ENCODE measurements at places on chromosomes 5 and 9.

DNA sequence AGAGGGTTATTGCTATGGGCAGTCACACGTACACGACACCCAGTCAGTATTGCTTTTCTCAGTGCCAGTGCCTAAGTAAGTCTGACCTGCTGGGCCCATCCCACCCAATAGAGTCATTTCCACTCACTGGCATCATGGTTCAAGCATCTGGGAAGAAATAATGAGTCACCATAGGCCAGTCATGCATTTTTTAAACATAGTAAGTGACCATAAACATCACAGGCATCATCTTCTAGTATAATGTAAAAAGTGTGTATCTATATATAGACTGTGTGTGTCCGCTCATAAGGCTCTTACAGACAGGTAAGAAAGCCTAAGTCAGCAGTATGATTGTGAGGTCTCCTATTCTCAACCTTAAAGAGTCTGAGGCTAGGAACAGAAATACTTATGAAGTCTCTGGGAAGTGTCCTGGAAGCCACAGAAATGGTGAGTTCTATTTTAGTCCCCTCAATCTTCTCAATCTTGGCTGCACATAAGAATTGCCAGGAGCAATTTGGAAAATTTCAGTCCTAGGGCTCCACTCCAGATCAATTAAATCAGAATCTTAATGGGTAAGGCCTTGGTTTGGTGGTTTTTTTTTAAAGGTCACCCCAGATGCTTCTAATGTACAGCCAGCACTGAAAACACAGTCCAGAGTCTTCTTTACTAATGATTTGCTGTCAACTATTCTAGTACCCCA, 65.2 kb downstream of the ZNF366 start:
- no peak for DNase-seq

DNA sequence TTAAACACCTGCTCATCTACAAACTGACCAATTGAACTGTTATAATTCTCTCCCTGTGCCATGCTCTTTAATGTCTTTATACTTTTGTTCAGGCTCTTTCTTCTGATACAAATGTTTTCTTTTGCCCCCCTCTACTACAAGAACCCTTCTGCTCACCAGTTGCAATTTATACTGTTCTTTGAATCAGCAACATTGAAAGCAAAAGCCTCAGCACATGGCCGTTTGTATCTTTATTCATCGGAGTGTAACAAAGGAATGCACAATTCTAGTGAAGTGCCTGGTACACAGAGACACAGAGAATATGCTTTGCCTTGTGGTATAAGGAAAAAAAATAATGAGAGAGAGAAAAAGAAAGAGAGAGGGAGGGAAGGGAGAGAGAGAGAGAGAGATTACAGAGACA, 547.1 kb downstream of the CDH12 start:
- DNase-seq, result no peak

DNA sequence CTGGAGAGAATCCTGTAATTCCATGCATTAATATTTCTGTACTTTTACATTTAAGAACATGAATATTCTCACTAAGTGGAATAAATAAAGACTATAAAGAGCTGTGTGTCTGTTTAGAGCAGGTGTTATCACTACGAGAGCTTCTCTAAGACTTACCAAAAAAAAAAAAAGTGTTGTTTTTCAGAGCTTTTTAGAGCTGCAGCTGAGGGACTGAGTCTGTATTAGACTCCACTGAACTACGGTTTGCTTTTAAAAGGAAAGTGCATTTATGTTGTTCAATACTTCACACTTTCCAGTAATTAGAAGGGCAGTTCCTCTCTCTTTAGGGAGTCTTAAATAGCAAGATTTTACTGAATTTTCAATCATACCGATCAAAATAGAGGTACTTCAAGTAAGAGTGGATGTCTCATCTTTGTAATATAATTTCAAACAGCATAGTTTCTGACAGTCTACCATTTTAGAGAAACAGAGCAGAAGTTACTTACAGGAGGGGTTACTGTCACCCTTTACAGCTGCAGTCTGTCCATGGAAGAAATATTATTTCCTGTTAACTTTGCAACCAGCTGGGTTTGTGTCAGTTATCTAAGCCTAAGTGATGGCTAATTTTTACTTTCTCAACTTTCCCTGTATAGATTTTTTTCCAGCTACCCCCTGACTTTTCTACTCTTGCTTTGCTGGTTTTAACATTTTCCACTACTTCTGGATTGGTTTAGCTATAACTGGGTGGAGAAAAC, 2.4 kb downstream of the SYK start:
- DNase-seq, result no peak

GRCh38 chr5:168714046-168714445, 134.9 kb upstream of the PANK3 start:
- DNase-seq, result no peak

- DNase-seq, result no peak
These were observed 72.7 kb downstream of the MRPL36 start for GRCh38 chr5:1726956-1727355.

DNA sequence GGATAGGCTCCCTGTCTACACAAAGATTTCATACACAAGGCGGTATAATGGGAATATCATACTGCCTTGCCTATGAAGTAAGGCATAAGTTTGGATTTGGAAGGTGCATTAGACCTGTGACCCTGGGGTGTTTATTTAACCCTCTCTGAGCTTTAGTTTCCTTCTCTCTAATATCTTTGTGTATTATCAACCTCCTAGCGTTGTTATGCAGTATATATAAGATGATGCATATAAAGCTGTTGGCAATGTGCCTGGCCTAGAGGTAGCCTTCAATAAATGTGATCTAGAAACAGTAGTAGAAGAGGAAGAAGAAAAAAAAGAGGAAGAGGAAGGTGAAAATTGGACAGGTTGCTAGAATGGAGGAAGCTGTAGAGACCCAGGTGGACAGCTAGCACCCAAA, 311.6 kb upstream of the CLINT1 start:
- DNase-seq, result no peak

DNA sequence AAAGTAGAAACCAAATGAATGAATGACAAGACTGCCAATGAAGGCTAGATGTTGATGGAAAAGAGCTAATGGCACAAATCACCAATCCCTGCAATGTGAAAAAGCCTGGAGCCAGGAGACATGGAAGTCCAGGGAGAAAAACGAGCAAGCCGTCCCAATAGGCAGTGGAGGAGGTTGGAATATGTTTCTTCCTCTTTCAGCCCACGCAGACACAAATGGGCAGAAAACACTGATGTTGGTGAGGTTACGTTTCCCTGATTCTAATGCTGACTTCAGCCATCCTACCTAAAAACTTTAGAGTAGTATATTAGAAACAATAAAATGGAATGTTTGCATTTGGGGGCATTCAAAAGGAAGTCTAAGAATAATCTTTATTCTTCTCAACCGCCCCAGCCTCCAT, 23.9 kb upstream of the KIF2A start:
- no peak for DNase-seq

- no peak for DNase-seq
These were observed 400.7 kb downstream of the PSAT1 start for GRCh38 chr9:78697618-78698017.

DNA sequence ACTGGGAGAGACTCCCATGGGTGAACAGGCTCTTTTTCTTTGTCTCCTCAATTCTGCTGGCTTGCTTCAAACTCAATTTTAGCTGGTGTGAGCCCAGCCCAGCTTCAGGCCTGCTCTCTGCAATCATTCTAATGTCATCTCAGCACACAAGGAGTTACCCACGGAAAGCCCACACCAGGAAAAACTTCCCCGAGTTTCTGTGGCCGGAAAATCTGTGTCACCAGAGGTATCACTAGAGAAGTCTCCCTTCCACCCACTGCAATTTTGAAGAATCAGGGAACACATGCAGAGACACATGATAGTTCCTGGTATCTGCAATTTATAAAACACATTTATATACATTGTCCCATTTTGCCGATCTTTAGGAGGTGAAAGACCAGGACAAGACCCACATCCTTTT, 13.5 kb upstream of the NDFIP1 start:
- DNase-seq, result no peak

Measured in posterior cingulate gyrus (tissue), 11 donors.